ENCODE measurements at places on chromosomes 2 and 18.
A peak's percentile ranks its signal among the peaks of the same experiment; 100 is the strongest.

- no peak for DNase-seq
Observed at GRCh38 chr2:142714600-142714999, 162.9 kb upstream of the KYNU start.

DNA sequence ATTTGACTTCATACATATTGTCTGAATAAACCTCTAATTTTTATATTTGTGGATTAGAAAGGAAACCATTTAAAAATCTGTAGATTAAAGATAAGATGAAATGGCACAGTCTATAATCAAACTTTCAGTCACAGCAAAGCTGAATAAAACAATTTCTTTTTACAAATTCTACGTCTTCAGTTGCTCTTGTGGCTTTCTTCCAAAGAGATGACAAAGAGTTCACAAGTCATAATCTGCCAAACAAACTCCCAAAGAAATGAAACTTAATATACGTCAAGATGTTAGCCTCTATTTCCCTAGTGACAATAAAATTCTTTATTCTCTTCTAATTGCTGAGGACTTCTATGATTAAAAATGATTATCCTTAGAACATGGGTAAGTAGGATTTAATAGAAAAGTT lies 66.3 kb downstream of the FIGN start:
- DNase-seq = no peak

DNA sequence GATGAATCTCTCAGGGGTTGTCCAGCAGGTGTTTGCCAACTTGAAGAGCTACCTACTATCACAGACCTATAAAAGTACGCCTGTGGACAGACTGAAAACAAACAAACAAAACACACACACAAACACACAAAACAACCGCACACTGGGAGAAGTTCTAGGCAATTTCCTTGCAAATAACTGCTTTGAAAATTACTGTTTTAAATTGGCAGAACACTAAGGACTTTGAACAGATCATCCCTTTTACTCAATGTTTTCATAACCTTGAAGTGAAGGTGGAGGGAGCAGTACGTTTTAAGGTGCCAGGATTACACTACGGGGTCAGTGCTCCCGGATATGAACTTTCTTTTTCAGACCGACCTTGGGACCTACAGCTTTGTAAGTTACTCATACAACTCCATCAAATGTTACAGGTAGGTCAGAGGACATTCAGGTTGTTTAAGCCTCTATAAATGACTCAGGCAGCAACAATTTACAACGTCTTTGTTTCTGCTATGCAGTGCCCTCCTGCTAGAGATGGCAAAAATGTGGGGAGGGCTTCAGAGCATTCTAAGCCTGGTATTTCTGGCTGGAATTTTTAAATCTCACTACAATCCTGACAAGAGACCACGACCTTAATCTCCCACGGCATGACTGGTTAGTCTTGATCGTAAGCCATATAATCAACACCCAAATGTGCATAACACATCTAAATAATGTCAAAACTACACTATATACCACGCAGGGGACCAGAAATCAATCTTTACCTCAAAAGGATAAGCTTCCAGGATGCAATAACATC lies 1.4 kb upstream of the SLC20A1 start:
- no peak for DNase-seq

DNA sequence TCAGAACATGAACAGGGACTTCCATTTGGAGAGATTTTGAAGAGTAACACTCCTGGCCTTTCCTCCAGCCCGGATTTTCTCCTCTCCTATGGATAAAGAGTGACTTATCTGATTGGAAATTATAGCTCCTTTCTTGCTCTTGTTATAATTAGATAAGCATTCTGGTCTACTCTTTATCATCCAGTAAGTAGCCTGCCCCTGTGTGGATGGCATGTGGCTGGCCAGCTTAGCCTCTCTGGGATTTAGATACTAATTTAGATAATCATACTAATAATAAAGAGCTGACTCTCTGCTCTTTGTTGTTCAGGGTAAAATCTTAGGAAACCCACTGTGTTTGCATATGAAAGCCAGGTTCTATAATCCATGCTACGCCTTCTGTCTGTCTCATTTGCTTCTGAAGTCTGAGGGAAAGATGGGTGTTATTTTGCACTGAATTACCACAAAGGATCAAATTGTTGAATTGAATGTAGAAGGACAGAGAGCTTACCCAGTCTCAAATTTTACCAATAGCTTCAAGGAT lies 438.8 kb downstream of the SPAG16 start:
- DNase-seq = no peak

GRCh38 chr2:191051177-191051576 lies 37.2 kb upstream of the STAT1 start:
- DNase-seq = no peak

- DNase-seq = no peak
Observed at GRCh38 chr2:156338578-156338977, 6.1 kb upstream of the NR4A2 start.

DNA sequence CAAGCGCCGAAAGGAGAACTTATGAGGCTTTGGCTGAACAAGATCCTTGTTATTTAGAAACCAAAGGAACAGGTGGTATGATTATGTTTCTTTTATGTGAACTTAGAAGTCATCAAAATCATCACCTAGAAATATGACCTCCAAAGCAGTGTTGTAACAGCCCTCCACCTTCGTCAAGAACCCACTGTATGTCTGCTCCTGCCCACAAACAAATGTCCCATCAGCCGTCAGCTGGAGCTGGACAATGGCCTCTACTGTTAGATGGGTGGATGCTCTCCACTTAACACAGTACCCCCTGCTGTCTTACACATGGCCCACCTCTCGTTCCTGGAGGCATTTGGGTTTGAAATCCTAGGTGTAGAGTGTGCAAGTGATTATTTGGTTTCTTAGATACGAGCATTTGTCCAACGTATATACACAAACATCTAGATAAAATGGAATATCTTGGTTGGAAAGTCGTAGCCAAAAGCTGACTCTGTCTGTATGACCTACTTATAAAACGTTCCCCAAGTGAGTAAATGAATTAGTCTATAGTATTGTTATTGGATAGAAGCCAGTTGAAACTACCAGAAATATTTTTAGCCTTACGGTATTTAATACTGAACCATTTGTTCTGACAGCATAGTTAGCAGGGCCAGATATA lies 113.0 kb downstream of the CRIM1 start:
- no peak for DNase-seq

DNA sequence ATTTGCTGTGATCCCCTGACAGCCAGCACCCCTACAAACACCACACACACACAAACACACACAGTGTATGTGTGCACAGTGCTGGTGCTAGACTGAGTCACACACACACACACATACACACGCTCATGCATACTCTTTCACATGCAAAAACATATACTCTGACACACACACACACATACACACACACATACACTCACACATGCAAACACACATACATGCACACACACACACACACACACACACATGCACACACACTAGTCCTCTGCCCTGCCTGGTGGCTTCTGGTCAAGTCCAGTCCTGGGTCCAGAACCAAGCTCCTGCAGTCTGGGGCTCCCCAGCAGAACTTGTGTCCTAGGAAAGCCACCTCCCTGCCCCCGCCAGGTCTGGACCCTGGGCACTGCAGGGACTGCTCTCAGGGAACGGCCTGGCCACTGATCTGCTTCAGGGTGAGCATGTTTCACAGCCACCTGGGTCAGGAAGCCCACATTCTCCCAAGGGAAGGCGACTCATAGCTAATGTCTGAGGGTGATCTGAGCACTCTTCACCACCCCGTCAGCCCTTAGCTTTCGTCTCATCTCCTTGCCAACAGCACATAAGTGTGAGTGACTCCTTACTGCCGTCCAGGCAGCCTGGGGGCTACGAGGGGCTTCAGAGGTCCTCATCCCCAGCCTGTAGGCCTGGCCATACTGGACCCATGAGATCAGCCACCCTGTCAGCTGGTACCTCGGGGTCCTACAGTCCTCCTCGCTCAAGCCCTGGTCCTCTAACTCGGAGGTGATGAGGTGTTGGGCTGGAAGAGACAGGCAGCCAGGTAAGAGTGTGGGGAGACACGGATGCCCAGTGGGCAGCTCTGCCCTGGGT lies 88.1 kb downstream of the MCFD2 start:
- no peak for DNase-seq

GRCh38 chr18:73352546-73352945 lies 484.8 kb upstream of the NETO1 start:
- no peak for DNase-seq

DNA sequence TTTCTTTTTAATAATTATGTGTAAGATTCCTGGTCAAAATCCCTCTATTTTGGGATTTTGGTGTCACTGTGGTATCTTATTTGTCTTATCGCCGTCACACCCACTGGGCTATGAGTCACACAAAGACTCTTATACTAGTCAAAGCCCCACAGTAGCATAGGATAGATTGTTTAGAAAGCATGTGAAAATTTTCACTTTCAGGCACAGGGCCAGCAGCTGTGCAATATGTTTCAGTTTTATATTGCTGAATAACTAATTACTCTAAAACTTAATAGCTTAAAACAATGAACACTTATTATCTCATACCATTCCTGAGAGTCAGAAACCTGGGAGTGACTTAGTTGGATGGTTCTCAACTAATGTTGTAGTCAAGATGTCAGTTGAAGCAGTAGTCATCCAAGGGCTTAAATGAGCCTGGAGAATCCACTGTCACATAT lies 24.0 kb downstream of the CFAP210 start:
- DNase-seq = no peak

DNA sequence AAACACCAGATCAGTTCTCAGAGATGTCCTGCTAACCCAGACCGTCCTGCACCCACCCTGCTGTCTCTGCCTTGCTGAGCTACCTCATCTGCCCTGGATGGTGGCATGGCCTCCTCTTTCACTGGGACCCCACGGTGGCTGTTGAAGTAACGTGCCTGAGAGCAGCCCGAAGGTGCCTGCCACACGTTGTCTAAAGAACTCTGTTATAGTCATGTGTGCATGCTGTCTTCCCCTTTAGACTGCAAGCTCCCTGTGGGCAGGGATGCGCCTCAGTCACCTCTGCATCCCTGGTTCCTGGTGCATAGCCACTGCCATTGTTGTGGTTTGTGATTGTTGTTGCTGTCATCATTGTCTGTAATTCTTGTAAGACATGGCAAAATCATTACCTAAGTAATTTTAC lies 235.9 kb downstream of the EIPR1 start:
- no peak for DNase-seq

DNA sequence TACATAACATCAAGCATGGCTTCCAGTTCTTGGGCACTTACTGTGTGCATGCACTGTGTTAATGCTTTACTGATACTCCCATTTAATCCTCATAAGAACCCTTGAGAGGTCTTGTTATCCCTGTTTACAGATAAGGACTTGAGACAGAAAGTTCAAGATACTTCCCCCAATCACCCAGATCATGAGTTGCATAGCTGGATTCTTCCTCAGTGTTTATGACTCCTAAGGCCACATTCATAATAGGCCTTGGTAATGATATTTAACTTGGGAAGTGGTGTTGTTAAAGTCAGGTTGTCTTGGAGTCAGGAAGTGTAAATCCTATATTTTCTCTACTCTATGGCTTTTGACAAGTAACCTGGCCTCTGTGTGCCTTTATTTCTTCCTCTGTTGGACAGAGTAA lies 22.7 kb downstream of the NOSTRIN start:
- no peak for DNase-seq

- DNase-seq = peak; percentile 55
Observed at GRCh38 chr2:240390091-240391073, 45.1 kb upstream of the GPC1 start.

GRCh38 chr2:121603185-121603584 lies 46.1 kb downstream of the CLASP1 start:
- no peak for DNase-seq

DNA sequence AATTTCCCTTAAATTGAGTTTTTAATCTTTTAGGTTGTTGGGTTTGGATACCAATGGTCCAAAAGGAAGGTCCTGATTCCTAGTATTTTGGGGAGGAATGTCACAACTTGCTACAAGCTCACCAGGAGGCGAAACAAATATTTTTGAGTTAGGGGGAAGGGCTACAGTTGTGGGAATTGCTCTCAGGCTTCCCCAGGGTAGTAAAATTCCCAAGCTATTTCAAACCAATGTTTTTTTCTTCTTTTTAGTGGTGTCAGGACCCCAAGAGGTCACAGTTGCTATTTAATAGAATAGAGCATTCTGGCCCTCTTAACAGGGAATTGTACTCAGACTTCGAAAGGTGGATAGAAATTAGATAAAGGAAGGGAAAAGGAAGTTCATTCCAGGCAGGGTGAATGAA lies 68.5 kb upstream of the ST3GAL5 start:
- DNase-seq = no peak

DNA sequence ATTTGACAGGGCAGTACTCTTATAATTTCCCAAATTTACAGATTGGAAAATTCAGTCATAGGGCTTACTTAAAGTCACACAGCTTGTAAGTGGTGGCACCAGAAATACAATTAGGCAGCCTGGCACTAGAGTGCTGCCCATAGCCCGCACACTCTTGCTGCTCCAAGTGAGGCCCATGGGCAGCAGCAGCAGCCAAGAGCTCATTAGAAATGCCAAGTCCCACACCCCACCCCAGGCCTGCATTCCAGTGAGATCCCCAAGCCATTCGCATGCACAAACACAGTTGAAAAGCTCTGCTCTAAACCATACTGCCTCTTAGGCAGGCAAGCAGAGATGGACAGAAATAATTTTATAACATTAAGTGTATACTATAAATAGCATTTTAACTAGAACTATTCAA lies 379.3 kb upstream of the PKDCC start:
- DNase-seq = no peak

GRCh38 chr18:54679318-54680149 lies 88.5 kb downstream of the DYNAP start:
- DNase-seq = no peak

GRCh38 chr18:57581301-57581934 lies 5.1 kb downstream of the FECH start:
- no peak for DNase-seq

GRCh38 chr2:234355021-234355720 lies 141.7 kb downstream of the ARL4C start:
- DNase-seq = no peak

- no peak for DNase-seq
Observed at GRCh38 chr18:26756556-26756955, 109.0 kb downstream of the AQP4 start.

Data from sciatic nerve (tissue), 2 donors.